ENCODE measurements at places on chromosomes 2 and 18. TPM values are rescaled to one million over a fixed set of nuclear protein-coding genes. Genes with fewer than 3 reads are reported as not detected.
A peak's percentile ranks its signal among the peaks of the same experiment; 100 is the strongest.

DNA sequence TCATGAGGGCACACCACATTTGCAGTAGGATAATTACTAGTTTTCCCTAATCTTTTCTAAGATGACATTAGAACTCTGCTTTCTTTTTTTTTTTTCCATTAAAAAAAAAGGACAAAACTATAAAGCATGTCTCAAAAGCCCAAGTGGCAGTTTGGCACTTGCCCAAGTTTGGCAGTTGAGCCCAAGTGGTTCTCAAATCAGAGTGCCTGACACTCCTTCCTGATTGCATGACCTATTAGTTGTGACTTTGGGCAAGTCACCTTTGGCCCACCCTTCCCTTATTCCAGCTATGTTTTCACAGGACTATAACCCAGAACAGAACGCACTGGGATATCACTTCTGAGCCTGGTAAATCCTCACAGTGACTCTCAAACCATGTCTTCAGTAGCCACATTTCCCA, 273.0 kb downstream of the CCDC85A start:
- DNase-seq, result no peak

- no peak for DNase-seq
These were observed 557 bp upstream of the GREB1L start for GRCh38 chr18:21241301-21242048.

DNA sequence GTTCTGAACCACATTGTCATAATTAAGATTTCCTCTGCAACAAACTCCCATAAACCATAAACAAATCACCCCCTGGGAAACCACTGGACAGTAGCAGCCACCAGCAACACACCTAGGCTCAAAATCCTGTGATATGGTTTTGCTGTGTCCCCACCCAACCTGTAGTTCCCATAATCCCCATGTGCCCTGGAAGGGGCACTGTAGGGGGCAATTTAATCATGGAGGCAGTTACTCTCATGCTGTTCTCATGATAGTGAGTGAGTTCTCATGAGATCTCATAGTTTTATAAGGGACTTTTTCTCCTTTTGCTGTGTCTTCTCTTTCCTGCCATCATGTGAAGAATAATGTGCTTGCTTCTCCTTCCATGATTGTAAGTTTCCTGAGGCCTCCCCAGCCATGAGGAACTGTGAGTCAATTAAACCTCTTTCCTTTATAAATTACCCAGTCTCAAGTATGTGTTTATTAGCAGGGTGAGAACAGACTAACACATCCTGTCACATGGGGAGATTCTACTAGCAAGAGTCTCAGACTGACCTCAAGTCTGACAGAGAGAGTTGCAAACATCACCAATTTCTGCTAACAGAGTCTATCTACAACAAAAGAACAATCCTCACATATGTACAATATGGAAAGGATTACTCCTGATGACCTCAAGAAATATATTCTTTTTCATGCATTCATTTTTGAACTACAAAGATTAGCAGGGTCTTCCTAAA, 182.6 kb downstream of the GRB14 start:
- DNase-seq, result peak; percentile 5

GRCh38 chr2:216220976-216221375, 111.8 kb downstream of the XRCC5 start:
- DNase-seq, result no peak

DNA sequence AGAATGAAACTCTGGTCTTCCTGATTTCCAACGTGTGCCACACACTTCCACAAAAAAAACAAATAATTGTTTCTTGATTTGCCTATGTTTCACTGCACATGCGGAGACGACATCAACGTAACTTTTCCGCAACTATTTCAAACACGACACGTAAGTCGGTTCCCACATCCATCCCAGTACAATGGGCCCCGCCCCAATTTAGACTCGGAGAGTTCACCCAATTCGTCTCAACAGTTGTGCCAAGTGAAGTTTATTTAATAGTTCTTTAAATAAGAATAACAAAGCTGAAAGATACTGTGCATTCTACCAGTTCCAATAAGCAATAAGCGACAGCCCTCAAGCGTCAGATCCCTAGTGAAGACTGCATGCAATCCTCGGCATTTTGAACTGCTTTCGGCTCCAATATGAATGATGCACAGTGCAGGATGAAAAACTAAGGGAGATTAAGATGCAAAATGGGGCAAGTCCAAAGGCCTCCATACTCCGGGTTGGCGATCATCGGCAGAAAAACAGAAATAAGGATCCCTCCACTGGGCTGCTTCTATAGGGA, 664 bp downstream of the CCT4 start:
- peak; percentile 23 for DNase-seq

DNA sequence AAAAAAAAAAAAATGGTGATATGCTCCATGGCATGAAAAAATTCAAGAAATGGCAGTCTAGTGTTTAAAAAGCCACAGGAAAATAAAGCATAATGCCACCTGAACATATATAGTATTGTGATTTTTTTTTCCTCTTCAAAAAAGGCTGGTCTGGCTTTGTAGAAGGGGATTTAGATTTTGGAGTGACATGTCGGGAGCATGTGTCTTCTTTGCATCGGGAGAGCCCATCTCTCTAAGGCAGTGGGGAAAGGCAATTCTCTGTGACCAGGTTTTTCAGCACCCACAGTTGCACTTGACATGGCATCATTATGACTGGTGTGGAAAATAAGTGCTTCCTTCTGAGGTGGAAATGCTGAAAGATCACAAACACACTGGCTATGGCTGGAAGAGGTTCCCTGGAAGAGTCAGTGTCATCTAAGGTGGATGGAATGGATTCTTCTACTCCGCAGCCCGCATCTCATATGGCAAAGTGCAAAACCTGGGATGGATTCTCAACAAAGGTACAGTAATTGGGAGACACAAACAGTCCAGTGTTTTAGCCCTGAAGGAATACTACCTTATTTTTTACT, 172.5 kb downstream of the AGAP1 start:
- DNase-seq, result peak; percentile 57

DNA sequence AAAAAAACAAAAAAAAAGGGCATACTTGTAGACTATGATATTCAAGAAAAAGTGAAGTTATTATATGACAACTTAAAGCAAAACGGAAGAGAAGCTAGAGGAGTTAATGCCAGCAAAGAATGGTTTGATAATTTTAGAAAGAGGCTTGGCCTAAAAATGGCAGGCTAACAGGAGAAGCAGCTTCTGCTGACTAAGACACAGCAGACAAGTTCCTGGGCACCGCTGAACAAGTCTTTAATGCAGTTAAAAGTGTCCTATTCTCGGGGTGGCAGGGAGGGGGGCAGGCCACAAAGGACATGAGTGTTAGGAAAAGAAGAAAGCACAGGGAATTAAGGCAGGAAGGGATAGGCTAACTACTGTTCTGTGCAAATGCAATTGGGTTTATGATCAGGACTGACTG, 50.3 kb upstream of the GAREM2 start:
- no peak for DNase-seq

GRCh38 chr18:28468901-28469300, 292.0 kb upstream of the CDH2 start:
- no peak for DNase-seq

DNA sequence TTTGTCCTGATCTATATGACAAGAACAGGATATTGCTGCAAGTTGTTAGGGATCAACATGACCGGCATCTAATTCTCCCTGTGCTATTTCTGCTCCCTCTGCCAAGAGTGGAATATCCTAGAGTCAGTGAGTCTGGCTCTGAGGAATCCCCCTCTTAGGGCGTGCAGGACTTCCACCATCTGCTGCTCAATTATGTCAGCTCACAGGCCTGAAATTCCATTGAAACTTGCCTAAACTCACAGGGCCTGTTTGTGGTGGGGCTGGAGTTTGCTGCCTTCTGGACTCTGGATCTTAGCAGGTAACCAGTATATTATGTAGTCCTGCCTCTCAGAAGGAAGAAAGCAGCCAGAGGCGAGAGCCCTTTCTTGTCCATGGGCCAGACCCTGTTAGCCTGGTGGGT, 323.0 kb downstream of the TSN start:
- DNase-seq, result no peak

GRCh38 chr2:112725545-112726457, 5.0 kb downstream of the NT5DC4 start:
- no peak for DNase-seq

GRCh38 chr2:188668017-188668680, 306.0 kb upstream of the COL3A1 start:
- DNase-seq, result peak; percentile 37

DNA sequence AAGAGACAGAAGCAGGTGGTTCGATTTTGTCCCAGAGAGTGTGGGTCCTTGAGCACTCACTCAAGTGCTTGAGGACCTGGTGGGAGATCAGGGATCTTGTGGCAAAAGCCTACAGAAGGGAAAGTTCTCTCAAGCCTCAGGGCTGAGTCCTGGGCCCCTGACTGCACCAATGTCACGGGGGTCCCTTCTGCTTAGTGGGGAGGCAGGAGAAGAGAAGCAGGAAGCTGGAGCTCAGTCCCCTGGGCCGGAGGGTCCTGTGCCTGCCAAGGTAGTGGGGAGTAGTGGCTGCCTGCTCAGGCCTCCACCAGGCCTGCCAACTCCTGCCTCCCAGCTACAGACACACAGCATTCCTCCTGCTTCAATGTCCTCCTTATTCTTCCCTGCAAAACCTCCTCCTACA, 11.7 kb downstream of the CAPN14 start:
- DNase-seq, result no peak

DNA sequence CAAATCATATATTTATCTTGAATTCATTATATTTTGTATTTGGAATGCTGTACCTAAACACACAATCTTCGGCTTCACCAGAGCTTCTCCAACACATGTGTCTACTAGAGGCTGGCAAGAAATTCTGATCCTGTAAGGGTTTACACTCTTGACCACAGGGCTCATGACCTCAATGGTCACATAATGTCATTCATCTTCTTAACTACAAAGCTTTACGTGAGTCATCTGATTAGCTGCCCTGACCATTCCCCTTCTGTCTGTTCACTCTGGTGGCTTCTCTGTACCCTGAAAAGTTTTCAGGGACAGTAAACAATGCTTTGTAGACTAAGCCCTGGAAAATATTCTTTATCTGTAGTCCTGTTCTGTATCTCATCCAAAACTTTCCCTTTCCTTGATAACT, 423.9 kb downstream of the CMPK2 start:
- DNase-seq, result no peak

- DNase-seq, result no peak
These were observed 196.6 kb upstream of the COPS8 start for GRCh38 chr2:236888794-236889780.

DNA sequence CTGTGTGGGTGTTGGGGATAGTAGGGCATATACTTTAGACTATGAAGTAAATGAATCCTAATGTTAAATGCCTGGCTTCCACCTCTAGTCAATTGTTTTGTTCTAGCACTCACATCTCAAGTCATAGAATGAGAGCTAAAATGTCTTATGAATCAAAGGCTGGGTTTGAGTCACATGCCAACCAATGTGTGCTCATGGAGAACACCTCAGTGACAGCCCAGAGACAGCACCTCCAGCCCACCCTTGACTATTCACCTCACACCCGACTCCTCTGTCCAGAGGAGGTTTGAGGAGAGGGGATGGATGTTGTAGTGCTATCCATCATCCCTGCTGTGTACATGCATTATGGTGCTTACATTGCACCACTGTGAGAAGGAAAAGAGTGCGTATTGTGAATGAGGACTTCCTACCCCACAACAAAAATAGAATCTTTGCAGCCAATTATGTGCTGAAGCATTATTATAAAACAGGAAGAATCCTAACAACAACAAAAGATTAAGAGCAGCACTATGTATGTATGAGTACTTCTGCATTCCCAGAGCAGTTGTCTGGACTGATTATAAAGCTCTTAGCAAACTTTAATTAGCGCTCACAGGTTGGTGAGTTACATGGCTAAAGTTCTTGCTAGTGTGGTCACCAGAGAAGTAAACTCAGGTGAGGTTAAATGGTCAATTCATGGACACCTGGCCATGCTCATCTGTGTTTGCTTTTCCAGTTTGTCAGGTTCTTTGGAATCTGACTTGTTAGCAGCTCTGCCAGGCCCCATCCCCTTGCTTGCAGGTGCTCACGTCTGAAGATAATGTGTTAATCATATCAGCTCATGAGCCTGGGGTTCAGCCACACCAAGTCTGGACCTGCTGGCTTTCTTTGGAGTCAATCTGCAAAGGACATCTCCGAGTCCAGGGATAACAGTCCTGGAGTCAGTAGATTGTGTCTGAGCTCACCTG, 55.3 kb upstream of the NABP1 start:
- no peak for DNase-seq

DNA sequence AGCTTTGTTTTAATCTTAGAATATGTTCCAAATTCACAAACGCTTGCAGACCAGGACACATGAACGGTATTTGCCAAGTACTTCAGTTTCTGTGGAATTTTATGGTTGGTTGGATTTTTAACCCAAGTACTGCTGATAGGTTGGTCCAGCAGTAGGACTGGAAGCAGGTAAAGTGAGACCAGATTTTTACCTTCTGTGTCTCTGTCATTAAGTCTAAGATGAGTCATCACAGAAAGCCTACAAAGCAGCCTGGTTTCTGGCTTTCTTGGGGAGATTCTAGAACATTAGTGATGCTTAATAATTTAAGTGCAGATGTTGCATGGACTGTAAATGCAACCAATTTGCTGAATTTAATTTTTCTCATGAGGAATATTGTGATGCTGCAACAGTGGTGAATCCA, 100.5 kb downstream of the SCG2 start:
- no peak for DNase-seq

Gene HJURP
- 101 TPM for total RNA-seq

Gene DNAJC5G
- total RNA-seq, result not detected

Gene CIB4
- not detected for total RNA-seq

Gene L3MBTL4
- 0.43 TPM for total RNA-seq

Gene USP34
- total RNA-seq, result 48.6 TPM

Gene FAP
- not detected for total RNA-seq

Gene UGT1A6
- not detected for total RNA-seq

Gene SLC16A14
- total RNA-seq, result not detected

Gene CACNB4
- total RNA-seq, result 0.29 TPM

Gene LYG2
- 0.61 TPM for total RNA-seq

Gene CCDC85A
- total RNA-seq, result 0.19 TPM

Gene IL37
- total RNA-seq, result not detected

Gene LCT
- not detected for total RNA-seq

Gene DQX1
- total RNA-seq, result 0.13 TPM

All from HT1080 (cell line).